Upper lobe of left lung (tissue), 6 donors: ENCODE measurements at places on chromosomes 1 and 21. TPM values are rescaled to one million over a fixed set of nuclear protein-coding genes. Genes with fewer than 3 reads are reported as not detected.

GRCh38 chr1:56527548-56528302 lies 51.6 kb downstream of the PLPP3 start:
- DNase-seq = no peak
- H3K27me3 ChIP-seq = no peaks in the 10 kb centered on the region
- H3K4me1 ChIP-seq = peaks cover 41% of the 10 kb centered on the region

Gene LORICRIN
- not detected for total RNA-seq

Gene FCGR3B
- 26.7 TPM for total RNA-seq

DNA sequence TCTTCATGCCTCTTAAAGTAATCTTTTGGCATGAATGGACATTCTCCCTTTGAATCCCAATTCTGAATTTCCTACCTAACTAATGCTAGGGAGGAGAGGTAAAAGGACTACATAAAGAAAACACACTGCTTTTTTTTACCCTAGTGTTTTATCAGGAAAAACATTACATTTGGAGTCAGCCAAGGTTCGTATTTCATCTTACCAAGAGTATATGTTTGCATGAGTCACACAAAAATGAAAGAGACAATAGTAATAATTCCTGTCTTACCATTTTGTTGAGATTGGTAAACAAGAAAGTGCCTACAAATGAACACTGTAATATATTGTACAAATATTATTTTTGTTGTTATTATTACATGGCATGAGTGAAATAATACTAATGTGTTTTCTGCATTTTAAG lies 112.9 kb upstream of the WARS2 start:
- no peak overlapping the region for H3K27ac ChIP-seq
- no peaks in the 10 kb centered on the region for H3K4me1 ChIP-seq
- no peak overlapping the region for H3K4me3 ChIP-seq
- H3K36me3 ChIP-seq = no peaks in the 10 kb centered on the region

DNA sequence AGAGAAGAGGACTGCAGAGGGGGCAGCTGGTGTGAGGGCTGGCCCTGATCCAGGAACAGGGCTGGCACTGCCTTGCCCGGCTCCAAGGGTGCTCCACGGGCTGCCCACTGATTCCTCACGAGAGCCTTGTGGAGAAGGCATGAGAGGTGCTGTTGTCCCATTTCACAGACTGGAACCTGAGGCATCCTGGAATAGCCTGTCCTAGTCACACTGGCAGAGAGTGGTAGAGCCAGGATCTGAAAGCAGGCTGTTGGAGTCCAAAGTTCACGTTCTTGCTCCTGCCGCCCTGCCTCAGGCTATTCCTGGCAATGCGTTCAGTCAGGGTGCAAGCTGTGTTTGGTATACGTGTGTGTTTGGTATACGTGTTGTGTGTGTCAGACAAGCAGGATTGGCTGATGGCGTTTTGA lies 1.8 kb downstream of the RER1 start:
- H3K36me3 ChIP-seq = peaks cover 12% of the 10 kb centered on the region
- H3K4me3 ChIP-seq = no peak overlapping the region
- no peak for DNase-seq
- H3K27ac ChIP-seq = no peak overlapping the region
- peaks cover 41% of the 10 kb centered on the region for H3K4me1 ChIP-seq

DNA sequence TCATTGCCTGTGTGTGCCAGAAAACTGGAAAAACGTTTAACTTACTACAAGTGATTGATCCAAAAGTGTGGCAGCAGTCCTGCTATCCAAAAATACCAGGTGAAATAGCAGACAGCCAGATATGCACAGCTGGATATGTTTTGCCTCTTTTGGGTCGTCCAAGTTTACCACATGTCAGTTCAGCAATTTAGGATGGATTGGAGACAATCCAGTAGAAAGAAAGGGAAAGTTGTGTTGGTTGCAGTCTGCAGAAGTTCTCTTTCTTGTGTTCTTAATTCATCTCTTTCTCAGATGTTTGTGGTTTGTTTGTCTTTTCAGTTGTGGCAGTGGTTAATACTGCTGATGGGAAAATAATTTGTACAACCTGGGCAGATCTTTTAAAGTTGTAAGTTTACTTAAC lies 645.0 kb downstream of the PTPRC start:
- no peak overlapping the region for H3K4me3 ChIP-seq
- DNase-seq = no peak
- H3K4me1 ChIP-seq = no peaks in the 10 kb centered on the region
- H3K27me3 ChIP-seq = no peaks in the 10 kb centered on the region
- H3K36me3 ChIP-seq = no peaks in the 10 kb centered on the region

GRCh38 chr1:15953791-15954241 lies 22.1 kb downstream of the ZBTB17 start:
- H3K4me3 ChIP-seq = no peak overlapping the region
- DNase-seq = no peak
- no peaks in the 10 kb centered on the region for H3K27me3 ChIP-seq
- no peaks in the 10 kb centered on the region for H3K36me3 ChIP-seq

Gene FAM72D
- 0.77 TPM for total RNA-seq

Gene AMY1A
- not detected for total RNA-seq

Gene COL11A1
- 1.0 TPM for total RNA-seq

- DNase-seq = no peak
- H3K36me3 ChIP-seq = no peaks in the 10 kb centered on the region
- peaks cover 9% of the 10 kb centered on the region for H3K4me1 ChIP-seq
- H3K27me3 ChIP-seq = no peaks in the 10 kb centered on the region
- H3K27ac ChIP-seq = no peak overlapping the region
- H3K4me3 ChIP-seq = no peak overlapping the region
These were observed 11.4 kb downstream of the SLC1A7 start for GRCh38 chr1:53130878-53131589.

Gene DHRS3
- total RNA-seq = 126 TPM

Gene WDR64
- not detected for total RNA-seq

Gene PRDX6
- 201 TPM for total RNA-seq

Gene THEM5
- not detected for total RNA-seq

Gene FAM167B
- 4.6 TPM for total RNA-seq

Gene SPRR5
- not detected for total RNA-seq

DNA sequence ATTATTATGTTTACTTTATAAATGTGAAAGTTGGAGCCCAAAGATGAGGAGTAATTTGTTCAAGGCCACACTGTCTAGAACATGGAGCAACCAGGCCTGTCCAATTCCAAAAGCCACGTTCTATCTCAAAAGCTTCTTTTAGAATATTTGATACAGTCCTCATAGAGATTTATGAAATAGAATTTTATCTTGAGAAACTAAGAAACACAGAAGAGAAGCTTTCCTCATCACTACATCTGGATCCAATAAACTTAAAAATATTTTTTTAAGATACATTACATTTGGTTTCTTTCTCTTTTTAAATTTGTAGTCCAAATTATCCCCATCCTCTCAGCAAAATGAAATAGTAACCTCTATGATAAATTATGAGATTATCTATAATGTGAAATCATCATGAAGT lies 58.9 kb downstream of the DDAH1 start:
- H3K4me1 ChIP-seq = peaks cover 8% of the 10 kb centered on the region
- no peak overlapping the region for H3K4me3 ChIP-seq
- no peak overlapping the region for H3K27ac ChIP-seq

DNA sequence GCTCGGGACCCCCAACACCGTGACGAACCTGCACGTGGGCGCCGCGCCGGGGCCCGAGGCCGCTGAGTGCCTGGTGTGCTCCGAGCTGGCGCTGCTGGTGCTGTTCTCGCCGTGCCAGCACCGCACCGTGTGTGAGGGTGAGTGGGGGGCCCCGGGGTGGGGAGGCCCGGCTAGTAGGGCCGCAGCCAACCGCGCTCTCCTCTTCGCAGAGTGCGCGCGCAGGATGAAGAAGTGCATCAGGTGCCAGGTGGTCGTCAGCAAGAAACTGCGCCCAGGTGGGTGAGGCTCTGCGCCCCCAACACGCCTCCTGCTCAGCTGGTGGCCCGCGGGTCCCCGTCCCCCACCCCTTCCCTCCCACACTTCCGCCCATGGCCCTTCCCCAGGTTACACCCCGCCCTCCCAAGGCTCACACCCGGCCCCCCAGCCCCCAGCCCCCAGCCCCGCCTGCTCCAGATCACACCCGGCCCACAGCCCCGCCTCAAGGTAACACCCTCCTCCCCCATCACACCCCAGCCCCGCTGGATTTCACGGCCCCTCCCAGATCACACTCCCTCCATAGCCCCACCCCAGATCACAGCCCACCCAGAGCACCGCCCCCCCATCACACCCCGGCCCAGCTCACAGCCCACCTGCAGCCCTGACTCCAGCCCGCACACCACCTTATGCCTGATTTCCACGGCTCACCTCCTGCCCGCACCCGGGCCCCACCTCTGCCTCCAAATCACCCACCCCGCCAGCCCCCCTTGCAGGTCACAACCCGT lies 2.4 kb upstream of the MMP23B start:
- peaks cover 8% of the 10 kb centered on the region for H3K27me3 ChIP-seq
- H3K4me1 ChIP-seq = peaks cover 32% of the 10 kb centered on the region
- no peak for DNase-seq
- peaks cover 5% of the 10 kb centered on the region for H3K36me3 ChIP-seq
- H3K4me3 ChIP-seq = peak overlapping the region; percentile 32
- peak overlapping the region; percentile 86 for H3K27ac ChIP-seq

Gene FMO5
- 258 TPM for total RNA-seq

DNA sequence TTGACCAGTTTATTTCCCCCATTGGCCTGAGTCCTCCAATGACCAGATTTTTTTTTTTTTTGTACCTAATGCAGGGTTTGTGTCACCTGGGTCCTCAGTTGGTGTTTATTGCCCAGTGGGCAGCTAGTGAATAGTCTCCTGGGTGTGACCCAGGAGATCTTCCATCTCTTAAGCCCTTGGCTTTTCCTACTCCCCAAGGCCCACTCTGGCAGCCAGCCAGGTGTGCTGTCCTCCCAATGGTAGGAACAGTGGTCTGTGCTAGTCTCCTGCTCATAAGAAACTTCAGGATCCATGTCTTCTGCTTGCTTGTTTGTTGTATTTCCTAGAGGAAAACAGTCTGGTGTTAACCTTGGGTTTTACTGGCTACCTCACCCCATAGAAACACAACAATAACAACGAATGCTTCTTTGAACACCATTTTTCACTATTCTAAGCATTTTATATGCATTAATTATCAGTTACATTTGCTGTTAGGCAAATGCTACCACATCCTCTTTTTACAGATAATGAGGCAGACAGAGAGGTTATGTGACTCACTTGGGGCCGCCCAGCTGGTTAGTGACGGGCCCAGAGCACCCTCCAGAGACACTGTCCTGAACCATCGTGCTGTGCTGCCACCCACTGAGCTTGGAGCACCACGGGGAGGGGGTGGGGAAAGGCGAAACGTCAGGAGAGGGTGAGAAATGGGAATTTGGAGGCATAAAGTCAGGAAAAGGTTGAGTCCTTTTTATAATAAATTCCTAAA lies 107.5 kb downstream of the HIVEP3 start:
- H3K4me3 ChIP-seq = no peak overlapping the region
- H3K4me1 ChIP-seq = peaks cover 11% of the 10 kb centered on the region
- no peaks in the 10 kb centered on the region for H3K27me3 ChIP-seq
- H3K27ac ChIP-seq = no peak overlapping the region
- DNase-seq = no peak

DNA sequence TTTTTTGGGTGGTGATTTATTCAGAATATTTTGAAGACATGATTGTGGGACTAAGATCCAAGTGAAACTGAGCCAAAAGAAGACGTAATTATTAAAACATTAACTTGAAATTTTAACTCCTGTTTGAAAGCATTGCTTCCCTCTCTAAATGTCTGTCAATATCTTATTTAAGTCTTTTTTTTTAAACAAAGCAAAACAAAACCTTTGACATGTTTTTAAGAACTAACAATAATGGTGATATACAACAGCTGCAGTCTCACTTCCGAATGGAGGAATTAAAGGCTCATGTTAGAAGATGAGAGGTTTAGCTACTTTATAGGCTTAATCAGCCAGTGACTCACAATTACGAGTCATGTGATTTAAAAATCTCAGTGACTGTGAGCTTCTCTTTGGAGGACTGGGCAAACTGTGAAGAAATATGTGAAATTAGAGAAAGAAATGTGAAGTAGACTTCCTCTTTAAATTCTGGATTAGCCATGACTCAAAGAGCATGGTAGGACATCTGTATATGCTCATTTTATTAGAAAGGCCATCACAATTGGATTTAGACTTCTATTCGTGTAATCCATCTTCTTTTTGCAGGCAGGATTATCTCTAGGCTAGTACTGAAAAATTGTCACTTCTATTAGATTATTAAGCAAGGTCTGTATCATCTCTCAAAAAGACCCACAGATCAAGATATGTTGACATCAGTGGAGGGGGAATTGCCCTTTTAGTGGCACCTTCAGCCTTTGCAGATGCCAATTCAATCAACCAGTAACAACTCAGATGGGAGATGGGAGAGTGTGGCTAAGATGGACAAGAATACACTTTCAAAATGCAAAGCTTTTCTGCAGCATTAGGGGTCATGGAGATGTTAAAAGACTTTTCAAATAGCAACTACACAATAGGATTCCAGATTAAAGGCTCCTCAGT lies 28.7 kb downstream of the KCNA3 start:
- no peak for DNase-seq
- H3K36me3 ChIP-seq = no peaks in the 10 kb centered on the region
- H3K4me3 ChIP-seq = no peak overlapping the region
- no peaks in the 10 kb centered on the region for H3K27me3 ChIP-seq
- peak overlapping the region; percentile 16 for H3K27ac ChIP-seq
- peaks cover 23% of the 10 kb centered on the region for H3K4me1 ChIP-seq

GRCh38 chr1:109501644-109502363 lies 7.7 kb downstream of the AMIGO1 start:
- H3K36me3 ChIP-seq = peaks cover 7% of the 10 kb centered on the region
- H3K27ac ChIP-seq = no peak overlapping the region

DNA sequence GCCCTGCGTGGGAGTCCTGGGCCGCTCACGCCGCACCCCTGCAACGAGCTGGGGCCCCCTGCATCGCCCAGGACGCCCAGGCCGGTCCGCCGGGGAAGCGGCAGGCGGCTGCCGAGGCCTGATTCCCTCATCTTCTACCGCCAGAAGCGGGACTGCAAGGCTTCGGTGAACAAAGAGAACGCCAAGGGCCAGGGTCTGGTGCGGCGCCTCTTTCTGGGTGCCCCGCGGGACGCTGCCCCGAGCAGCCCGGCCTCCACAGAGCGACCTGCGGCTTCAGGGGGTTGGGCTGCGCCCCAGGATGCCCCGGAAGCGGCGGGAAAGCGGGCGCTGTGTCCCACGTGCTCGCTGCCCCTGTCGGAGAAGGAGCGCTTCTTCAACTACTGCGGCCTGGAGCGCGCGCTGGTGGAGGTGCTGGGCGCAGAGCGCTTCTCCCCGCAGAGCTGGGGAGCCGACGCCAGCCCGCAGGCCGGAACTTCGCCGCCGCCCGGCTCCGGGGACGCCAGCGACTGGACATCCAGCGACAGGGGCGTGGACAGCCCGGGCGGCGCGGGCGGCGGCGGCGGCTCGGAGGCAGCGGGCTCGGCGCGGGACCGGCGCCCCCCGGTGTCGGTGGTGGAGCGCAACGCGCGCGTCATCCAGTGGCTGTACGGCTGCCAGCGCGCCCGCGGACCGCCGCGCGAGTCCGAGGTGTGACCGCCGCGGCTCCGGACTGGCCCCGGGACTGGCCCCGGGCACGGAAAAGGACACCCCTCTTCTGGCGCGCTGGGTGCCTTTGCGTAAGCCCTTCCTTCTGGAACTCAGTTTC lies 2.7 kb downstream of the FAM110D start:
- DNase-seq = peak; percentile 94
- peaks cover 3% of the 10 kb centered on the region for H3K27me3 ChIP-seq
- H3K4me3 ChIP-seq = peak overlapping the region; percentile 45
